ENCODE measurements at places on chromosomes 11 and 22. TPM values are rescaled to one million over a fixed set of nuclear protein-coding genes. Genes with fewer than 3 reads are reported as not detected.

OR4X1 gene
- total RNA-seq, result not detected

DNA sequence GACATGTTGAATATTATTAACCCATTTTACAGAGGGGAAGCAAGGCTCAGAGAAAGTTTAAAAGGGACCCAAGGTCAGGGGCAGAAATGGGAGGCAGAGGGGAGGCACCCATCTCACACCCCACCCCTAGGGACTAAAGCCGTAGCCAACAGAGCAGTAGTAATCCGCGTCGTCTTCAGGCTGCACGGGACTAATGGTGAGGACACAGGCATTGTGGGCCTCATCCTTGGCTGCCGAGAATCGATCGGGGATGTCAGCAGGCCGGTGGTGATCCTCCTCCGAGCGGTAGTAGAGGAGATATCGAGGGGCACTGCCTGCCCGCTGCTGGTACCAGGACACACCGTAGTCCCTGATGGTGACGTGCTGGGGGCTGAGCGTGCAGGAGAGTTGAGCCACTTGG, 1.5 kb downstream of the VPREB3 start:
- peak; percentile 82 for DNase-seq

- no peak for DNase-seq
Measured at GRCh38 chr11:88050247-88050646, 125.0 kb downstream of the RAB38 start.

TMEM45B gene
- total RNA-seq, result not detected

MS4A15 gene
- not detected for total RNA-seq

- DNase-seq, result no peak
Measured at GRCh38 chr11:130174642-130175041, 15.1 kb downstream of the ST14 start.

GRCh38 chr11:30017445-30017895, 640 bp upstream of the KCNA4 start:
- DNase-seq, result no peak

GRCh38 chr11:117239295-117239694, 6.8 kb downstream of the RNF214 start:
- DNase-seq, result no peak

DNA sequence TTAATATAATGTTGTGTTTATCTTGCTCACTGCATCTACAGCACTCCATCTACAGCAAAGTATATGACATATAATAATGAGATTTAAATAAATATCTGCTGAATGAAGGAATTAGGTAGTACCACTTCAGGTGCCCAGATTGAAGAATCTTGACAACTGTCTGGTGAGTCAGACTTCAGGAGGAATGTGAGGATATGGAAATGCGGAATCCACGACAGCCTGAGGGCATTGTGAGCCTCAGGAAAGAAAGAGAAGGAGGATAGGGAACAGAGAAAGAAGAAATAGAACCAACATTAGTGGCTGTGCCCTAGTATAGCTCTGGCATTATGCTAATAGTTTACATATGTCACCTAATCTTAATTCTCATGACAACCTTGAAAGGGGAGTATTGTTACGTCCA, 304.4 kb downstream of the AASDHPPT start:
- DNase-seq, result no peak

DNA sequence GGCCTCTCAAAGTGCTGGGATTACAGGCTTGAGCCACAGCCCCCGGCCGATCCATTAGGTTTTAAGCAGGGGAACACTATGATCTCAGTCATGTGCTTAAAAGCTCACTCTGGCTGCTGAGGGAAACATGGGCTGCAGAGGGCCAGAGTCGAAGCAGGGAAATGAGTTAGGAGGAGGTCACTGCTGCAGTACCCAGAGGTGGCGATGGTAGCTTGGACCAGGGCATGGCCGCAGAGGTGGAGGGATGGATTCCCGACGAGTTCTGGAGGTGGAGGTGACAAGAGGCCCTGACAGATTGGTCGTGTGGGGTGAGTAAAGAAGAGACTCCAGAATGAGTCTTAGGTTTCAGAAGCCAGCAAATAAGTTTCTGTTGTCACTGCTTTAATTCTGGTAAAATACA, 54.4 kb upstream of the INCENP start:
- DNase-seq, result no peak

DNA sequence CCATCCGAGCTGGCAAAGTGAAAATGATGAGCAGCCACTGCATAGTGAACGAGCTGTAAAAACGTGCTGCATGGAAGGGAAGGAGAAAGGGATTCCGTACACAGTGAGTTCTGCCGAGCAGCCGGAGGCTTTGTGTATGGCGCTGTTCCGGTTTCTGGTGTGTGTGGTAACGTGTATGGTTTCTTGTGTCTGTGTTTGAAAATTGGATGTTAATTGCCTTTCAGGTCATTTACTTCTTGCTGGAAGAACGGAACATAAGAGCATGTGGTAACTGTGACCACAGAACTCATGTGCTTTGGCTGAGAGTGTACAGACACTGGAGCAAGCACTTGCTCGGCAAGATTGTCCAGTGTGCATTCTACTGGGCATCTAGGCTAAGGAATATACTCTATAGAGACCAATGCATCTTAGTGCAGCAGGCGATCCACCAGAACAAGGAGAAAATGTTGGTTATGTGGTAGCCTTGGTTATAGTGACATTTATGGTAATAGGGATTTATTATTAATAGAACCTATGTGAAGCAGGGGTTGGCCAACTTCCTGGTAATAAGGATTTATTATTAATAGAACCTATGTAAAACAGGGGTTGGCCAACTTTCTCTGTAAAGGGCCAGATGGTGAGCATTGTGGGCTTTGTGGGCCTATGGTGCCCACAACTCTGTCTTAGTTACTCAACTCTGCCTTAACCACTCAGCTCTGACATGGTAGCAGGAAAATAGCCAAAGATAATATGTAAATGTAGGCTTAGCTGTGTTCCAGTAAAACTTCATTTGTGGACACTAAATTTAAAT, 49.2 kb downstream of the GRAMD1B start:
- DNase-seq, result peak; percentile 26

GRCh38 chr22:30970356-30970746, 1.3 kb downstream of the TUG1 start:
- no peak for DNase-seq

DNA sequence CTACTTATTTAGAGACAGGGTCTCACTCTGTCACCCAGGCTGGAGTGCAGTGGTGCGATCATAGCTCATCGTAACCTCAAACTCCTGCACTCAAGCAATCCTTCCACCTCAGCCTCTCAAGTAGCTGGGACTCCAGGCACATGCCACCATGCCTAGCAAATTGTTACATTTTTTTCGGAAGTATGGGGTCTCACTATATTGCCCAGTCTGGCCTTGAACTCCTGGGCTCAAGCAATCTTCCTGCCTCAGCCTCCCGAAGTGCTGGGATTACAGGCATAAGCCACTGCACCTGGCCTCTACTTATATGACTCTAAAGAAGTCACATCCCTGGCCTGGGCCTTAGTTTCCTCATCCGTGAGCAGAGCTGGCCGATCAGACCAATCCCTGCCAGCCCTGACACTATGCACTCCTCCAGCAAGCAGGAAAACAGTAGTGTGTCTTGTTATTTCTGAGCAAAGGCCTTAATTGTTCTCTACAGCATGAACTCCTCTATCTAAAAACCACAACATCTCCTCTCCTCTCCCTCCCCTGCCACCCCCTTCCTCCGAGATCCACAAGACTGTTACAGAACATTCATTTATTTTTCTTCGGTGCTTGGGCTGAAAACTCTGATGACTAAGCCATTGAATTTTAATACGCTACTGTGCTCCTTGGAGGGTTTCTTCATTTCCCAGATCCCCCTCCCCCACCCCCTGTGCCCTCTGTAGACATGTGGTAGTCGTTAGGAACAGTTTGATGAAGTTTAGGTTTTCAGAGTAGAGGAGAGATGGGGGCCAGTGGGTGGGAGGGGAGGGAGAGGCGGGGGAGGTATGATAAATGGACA, 91.5 kb downstream of the ABTB2 start:
- no peak for DNase-seq

DNA sequence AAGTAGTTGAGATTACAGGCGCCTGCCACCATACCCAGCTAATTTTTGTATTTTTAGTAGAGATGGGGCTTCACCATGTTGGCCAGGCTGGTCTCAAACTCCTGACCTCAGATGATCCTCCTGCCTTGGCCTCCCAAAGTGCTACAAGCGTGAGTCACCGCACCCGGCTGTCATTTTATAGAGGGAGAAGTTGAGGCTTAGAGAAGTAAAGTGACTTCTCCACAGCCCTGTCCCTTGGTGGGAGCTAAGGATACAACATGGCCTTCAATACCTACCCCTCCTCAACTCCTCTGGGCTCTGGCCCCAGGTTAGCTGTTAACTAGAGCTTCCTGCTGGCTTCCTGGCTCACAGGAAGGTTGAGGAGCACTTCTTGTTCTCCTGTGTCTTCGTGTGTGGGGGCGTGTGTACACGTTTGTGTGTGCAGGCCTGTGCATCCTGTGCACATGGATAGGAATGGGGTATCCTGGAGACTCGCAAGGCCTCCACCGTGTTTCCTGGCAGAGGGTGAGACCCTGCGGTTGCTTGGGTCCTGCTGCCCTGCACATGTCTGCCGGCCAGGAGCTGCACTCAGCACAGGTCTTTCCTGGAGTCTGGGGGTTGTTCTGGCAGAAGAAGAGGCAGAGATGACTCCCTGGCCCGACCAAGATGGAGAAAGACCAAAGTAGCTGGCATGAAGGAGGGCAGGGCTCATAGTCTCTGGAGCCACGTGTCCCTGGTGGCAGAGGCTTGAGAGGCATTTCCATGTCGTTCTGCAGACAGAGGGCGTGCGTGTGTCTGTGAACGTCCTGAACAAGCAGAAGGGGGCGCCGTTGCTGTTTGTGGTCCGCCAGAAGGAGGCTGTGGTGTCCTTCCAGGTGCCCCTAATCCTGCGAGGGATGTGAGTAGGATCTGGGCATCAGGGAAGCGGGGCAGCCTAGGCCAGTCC, 2.4 kb downstream of the SIDT2 start:
- DNase-seq, result peak; percentile 89

GRCh38 chr11:117684731-117685130, 112.3 kb downstream of the DSCAML1 start:
- no peak for DNase-seq

GRCh38 chr11:97756571-97757335, 1264.0 kb upstream of the CNTN5 start:
- no peak for DNase-seq

GRCh38 chr11:71086687-71087258, 165.6 kb downstream of the SHANK2 start:
- peak; percentile 56 for DNase-seq
